ENCODE measurements at places on chromosomes 16 and 17.
A peak's percentile ranks its signal among the peaks of the same experiment; 100 is the strongest.

DNA sequence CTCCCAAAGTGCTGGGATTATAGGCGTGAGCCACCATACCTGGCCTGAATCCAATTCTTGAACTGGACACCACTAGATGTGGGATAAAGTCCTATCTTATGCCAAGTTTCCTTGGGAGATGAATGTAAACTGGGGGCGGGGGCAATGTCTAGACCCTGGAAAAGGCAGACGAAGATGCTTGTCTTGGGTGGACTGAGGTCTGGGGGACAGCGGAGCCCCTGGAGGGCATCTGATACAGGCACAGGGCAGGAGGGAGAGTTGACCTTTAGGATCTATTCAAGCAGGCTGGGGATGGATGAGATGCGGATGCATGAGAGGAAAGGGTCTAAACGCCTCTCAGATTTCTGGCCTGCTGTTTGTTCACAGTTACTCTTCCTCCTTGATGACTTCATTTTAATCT is 11.7 kb downstream of the C1QTNF1 start:
- no peak for DNase-seq

DNA sequence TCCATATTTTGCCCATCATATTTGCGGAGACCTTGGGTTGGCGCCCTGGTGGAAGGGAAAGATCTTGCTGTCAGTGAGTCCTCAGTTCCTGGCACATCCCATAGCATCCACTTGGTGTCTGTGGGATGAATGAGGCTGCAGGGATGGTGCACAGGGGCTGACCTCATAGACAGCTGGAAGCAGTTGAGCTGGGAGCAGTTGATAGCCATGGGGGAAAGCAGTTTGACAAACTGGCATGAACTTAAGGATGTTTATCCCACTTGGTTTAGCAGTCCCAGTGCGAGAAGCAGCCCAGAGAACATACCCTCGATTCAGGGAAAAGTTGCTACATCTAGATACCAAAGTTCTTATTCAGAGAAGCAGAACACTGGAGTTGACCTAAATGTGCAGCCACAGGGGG is 80.7 kb downstream of the SNX29 start:
- DNase-seq = no peak

DNA sequence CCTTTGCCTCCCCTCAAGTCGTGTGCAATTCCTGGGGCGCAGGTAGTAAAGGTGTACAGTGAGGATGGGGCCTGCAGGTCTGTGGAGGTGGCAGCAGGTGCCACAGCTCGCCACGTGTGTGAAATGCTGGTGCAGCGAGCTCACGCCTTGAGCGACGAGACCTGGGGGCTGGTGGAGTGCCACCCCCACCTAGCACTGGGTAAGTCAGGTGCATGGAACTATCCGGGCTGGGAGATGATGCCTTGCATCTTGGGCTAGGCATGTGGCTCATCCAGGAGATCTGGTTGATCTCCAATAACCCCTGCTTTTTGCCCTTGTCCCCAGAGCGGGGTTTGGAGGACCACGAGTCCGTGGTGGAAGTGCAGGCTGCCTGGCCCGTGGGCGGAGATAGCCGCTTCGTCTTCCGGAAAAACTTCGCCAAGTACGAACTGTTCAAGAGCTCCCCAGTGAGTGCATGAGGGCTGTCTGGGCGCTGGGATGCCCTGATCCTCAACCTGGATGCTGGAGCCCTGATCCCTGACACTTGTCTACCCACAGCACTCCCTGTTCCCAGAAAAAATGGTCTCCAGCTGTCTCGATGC is 5.2 kb downstream of the GRB7 start:
- no peak for DNase-seq

DNA sequence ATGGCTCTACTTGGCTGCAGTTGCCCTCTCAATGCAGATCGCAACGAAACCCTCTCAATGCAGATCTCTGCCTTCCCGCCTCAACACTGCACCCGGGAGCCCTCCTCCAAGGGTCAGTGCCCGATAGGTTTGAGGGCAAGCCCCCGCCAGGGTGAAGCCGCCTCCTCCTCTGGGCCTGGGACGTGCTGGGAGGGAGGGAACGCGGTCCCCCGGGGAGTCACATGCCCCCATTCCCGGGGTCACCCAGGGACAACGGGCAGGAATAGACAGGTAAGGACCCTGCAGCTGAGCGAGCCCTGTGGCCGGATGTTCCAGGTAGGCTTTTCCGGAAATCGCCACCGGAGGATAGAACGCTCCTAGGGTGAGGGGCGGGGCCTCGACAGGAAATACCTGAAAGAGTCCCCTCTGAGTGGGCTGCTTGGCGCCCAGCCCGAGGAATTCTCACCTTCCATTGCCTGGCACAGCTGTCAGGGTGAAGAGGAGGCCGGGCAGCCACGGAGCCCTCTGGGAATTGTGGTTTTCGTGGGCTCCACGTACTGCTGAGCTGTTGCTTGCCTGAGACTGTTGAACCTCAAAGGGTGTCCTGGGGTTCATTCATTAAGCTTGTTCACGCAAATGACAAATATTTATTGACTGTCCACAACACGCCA is 12.8 kb downstream of the ZNF174 start:
- no peak for DNase-seq

- no peak for DNase-seq
Measured at GRCh38 chr16:48153774-48154173, 2.0 kb downstream of the ABCC12 start.

GRCh38 chr17:28878981-28879380 is 18.6 kb downstream of the FLOT2 start:
- no peak for DNase-seq

DNA sequence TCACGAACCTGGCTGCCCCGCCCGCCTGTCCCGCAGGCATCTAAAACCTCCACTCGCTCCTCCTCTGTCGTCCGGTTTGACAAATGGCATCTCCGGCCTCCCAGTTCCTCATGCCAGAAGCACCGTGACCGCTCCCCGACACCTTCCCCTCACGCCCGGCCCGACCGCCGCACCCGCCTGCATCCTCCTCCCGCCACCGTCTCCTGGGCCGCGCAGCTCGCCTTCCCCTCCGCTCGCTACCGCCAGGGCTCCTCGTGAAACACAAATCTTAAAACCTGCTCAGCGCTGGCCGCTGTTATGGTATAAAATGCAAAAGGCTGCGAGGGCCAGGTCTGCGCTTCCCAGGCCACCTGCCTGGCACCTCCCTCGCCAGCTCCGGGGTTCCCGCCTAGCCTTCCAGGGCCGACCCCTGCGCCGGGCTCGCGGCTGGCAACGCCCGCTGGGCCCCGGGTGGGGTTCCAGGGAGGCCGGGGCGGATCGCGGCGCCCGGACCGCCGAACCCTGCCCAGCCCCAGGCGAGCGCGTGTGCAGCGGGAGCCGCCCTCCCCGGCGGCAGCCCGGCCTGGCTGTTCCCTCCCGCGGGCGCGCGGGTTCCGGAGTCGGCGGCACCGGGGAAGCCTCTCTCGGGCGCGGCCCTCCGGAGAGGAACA is 488 bp downstream of the SPSB3 start:
- no peak for DNase-seq

DNA sequence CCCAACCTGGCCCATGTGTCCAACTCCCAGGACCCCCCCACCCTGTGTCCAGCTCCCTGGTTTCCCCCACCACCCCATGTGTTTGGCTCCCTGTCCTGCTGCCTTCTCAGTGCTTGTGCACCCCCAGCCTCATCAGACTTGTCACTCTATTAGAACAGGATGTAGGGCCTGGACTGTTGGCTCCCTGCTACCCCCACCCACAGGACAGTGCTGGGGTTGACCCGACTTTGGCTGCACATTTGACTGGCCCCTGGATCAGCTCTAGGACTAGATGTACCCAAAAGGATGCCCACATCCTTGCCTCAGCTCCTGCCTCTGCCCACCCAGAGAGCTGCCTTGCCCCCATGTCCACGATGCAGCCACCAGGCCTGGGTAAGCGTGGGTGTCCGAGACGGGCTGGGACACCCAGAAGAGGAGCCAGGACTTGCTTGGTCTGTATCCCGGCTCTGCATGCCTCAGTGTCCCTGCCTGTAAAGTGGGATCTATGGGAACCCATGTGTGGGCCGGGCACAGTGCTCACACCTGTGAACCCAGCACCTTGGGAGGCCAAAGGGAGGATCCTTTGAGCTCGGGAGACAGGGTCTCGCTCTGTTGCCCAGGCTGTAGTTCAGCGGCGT is 1.5 kb upstream of the CCDC57 start:
- DNase-seq = no peak

DNA sequence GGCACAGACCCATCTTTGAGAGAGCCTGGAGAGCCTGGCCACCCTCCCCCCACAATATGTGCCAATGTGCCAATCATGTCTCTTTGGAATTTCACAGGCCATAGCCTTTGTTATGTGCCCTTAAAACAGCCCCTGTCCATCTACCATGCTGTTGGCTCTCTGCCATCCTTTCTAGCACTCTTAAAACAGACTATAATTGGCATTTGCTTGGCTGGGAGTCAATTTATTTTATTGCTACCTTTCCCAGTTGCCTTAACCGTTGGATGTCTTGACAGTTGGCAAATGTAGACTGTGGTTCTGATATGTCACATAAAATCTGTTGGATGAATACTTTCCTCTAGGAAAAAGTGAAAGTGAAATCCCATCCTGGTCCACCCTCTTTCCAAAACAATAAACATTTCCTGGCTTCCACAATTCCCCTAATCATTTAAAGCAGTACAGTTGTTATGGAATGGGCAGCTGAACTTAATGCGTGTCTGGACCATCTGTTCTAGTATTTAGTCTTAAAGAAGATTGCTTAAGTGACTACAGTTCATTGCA is 394.0 kb downstream of the KCNJ2 start:
- DNase-seq = peak; percentile 39

DNA sequence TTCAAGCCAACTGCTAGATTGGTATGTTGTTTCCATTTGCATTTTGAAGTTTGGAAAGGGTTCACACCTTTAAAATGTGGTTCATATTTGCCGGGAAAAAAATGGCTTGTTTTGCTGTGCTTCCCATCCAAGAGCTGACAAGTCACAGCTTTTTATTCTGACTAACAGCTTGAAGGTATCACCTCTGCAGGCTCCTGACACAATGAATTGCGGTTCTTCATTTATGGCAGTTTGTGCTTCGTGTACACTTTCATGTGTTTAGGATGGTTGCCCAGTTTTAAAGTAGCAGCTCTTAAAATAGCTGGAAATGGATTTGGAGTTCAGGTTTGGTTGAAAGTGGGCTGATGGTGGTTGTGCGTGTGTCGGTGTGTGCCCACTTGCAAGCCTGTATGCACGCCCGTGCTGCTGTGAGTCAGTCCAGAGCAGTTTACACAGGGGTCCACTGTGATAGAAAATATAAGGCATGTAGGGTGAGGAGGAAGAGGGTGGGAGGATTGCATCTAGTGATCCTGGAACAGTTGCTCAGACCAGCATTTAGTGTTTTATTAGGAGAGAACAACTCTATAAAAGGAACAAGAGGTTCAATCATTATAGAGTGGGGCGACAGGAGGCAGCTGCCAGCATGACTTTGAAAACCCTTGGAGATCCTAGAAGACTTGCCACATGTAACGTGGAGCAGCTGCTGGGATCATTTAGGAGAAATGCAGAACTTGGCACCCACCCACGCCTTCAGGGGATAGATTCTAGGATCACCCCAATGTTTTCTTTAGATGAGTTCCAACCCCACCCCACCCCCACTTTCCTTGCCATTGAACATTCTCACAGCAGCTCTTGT is 108.0 kb upstream of the TBX2 start:
- no peak for DNase-seq

- DNase-seq = no peak
Measured at GRCh38 chr16:87369796-87370719, 13.5 kb downstream of the FBXO31 start.

DNA sequence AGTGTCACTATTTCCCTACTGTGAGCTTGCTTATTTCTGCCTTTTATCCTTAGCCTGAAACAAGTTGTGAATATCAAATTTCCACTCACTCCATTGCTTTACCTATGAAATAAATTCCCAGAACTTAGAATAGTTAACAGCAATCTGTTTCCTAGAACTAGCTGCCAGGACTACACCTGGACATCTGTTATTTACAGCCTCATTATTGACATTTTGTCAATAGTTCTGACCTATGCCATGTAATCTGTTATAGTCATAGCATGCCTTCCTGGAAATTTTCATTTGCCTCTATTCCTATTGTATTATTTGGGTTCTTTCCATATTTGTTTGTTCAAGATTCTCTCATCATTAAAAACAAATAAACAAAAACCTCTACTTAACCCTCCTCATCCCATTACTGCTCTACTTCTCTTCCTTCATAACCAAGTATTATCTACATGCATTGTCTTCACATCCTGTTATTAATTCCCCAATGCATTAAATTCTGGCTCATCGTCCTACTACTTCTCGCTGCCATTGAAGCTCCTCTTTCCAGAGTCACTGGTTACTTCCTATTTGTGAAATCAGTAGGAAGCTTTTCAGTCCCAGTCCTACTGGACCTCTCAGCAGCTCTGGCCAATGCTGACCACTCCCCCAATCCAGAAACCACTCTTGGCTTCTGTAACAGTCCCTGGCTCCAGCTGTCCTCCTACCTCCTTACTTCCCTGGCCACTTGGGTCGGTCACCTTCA is 55.3 kb downstream of the PIGL start:
- no peak for DNase-seq

DNA sequence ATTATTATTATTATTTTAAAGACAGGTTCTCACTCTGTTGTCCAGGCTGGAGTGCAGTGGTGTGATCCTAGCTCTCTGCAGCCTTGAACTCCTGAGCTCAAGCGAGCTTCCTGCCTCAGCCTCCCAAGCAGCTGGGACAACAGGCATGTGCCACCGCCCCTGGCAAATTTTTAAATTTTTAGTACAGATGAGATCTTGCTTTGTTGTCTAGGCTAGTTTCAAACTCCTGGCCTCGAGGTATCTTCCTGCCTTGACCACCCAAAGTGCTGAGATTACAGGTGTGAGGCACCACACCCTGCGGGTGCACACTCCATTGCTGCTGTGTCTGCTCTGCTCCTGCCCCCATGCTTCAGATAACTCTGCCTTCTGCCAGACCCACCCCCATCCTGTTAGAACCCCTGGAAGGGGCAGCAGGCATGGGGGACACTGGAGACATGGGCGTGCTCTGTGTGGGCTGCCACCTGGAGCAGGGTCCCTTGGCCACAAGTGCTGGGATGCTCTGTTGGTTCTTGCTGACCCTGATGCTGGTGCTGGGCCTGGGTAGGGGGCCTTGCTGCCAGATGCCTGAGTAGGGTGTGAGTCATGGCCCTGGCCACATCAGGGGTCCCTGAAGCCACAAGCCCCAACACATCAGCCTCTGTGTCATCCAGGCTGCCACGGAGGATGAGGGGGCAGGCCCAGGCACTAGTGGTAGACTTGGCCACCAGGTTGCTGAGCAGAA is 2.6 kb downstream of the GGT6 start:
- no peak for DNase-seq

GRCh38 chr17:60416368-60416925 is 5.8 kb upstream of the CHCT1 start:
- DNase-seq = no peak

- DNase-seq = peak; percentile 70
Measured at GRCh38 chr16:77896415-77897128, 108.2 kb downstream of the VAT1L start.

- DNase-seq = no peak
Measured at GRCh38 chr17:8155996-8156245, 3.7 kb upstream of the PER1 start.

GRCh38 chr16:13779676-13780075 is 140.3 kb upstream of the ERCC4 start:
- DNase-seq = no peak

GRCh38 chr17:64390044-64390443 is 616 bp downstream of the PECAM1 start:
- DNase-seq = no peak

- no peak for DNase-seq
Measured at GRCh38 chr17:50712641-50713040, 4.9 kb upstream of the ANKRD40 start.

Data from NCI-H187 treated with DMSO at 0.1 percent for 48 hours (cell line).